ENCODE measurements at places on chromosomes 7 and 10.

- DNase-seq, result no peak
Measured at GRCh38 chr7:41383596-41383995, 319.3 kb downstream of the INHBA start.

- no peak for DNase-seq
Measured at GRCh38 chr10:30752481-30752881, 122.9 kb upstream of the LYZL2 start.

DNA sequence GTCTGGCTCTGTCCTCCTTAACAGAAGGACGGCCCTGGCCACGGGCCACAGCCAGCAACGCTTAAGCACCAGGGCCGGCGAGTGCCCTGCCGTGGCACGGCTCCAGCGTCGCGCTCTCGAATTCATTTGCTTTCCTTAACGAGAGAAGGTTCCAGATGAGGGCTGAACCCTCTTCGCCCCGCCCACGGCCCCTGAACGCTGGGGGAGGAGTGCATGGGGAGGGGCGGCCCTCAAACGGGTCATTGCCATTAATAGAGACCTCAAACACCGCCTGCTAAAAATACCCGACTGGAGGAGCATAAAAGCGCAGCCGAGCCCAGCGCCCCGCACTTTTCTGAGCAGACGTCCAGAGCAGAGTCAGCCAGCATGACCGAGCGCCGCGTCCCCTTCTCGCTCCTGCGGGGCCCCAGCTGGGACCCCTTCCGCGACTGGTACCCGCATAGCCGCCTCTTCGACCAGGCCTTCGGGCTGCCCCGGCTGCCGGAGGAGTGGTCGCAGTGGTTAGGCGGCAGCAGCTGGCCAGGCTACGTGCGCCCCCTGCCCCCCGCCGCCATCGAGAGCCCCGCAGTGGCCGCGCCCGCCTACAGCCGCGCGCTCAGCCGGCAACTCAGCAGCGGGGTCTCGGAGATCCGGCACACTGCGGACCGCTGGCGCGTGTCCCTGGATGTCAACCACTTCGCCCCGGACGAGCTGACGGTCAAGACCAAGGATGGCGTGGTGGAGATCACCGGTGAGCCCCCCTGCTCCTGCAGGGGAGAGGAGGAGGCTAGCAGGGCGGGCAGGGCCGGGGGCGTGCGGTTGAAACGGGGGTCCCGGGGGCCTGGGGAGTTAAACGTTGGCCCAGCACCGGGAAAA is at the start of gene HSPB1:
TSS of gene HSPB1 (plus strand) at position 327 of the 855 bp plus-strand sequence. CDS start at position 367, 40 bp downstream.
- peak; percentile 52 for DNase-seq

DNA sequence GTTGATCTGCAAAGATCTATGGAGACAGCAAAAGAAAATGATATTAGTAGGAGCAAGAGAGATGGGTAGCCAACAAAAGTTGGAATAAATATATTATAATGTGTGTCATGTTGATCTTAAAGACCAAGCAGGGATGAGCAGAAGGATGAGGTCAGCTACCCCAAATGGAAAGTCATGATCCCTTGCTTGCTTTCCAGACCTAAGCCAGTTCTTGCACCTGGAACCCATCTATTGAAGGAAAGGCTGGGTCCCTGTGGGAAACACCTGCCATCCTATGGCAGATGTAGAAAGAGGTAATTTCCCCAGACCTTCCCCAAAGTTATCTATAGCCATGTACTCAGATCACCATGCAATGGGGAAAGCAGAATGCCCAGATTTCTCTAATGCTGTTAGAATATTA is 52.5 kb downstream of the LYZL2 start:
- DNase-seq, result no peak

DNA sequence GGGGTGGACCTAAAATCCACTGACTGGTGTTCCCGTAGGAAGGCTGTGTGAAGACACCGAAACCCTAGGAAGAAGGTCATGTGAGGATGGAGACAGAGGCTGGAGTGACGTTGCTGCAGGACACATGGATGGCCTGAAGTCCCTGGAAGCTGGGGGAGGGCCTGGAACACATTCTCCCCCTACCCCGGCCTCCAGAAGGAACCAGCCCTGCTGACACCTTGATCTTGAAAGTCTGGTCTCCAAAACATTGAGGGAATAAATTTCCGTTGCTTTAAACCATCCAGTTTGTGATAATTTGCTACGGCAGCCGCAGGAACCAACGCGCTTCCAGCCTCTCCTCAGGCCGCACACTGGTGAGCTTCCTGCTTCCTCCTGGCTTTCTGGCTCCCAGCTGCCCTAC is 288.2 kb downstream of the GLRX3 start:
- no peak for DNase-seq

DNA sequence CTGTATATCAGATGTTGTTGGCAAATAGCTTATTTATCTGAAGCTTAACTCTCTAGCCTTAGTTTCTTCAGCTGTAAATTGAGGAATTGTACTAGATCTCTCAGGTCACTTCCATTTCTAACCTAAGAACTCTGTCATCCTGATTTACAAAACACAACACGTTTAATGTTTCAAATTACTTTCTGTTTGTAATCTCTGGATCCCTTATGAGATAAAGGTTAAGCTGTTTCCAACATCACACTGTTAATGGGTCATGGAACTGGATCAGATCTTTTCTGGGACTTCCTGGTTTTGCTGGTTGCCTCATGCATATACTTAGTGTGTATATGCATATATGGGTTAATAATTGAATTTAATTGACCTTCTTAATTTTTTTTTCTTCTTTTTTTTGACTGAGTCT is 9.9 kb downstream of the SAMD8 start:
- DNase-seq, result no peak

- DNase-seq, result peak; percentile 86
Measured at GRCh38 chr7:131327626-131328376, at the start of gene MKLN1. Gene MKLN1 (plus strand): TSS chr7:131327876. CDS start chr7:131327900, 24 bp downstream.

DNA sequence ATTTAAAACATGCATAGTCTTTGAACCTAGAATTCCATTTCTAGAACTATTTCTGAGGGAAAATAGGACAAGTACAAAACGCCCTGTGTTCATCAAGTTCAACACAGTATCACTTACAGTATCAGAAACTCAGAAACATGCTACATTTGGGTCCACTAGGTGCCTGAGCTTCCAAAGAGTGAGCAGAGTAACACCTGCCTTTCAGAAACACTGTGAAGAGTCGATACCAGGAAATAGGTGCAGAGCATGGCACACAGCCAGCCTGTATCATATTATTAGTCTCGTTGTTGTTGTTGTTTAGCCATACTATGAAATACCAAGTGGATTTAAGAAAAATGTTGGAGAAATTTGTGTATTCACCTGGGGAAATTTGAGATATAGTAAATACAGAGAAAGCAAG is 392.1 kb upstream of the MGMT start:
- DNase-seq, result no peak

GRCh38 chr7:24971333-24972165 is 8.4 kb downstream of the OSBPL3 start:
- no peak for DNase-seq
